Right atrium auricular region (tissue), 2 donors: ENCODE measurements at places on chromosomes 7 and 10. TPM values are rescaled to one million over a fixed set of nuclear protein-coding genes. Genes with fewer than 3 reads are reported as not detected.
A peak's percentile ranks its signal among the peaks of the same experiment; 100 is the strongest.

- DNase-seq = no peak
Observed at GRCh38 chr7:50119815-50120637, 27.0 kb upstream of the ZPBP start.

DNA sequence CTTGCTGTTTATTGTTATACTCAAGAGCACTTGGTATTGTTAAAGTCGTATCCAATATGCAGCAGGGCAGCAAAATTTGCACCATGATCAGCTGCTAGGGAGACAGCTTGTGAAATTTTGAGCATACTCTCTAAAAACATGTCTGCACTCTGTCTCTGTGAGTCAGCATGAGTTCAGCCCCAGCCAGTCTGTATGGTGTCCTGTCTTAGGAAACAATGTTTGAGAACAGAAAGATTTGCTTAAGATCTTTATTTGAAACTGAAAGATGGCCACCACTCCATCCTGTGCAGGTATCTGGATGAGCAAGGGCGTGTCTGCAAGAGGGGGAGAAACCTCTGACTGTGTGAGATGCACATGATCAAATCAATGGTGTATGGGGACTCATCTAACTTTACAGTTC lies 97.1 kb downstream of the GNAI1 start:
- no peak for DNase-seq

DNA sequence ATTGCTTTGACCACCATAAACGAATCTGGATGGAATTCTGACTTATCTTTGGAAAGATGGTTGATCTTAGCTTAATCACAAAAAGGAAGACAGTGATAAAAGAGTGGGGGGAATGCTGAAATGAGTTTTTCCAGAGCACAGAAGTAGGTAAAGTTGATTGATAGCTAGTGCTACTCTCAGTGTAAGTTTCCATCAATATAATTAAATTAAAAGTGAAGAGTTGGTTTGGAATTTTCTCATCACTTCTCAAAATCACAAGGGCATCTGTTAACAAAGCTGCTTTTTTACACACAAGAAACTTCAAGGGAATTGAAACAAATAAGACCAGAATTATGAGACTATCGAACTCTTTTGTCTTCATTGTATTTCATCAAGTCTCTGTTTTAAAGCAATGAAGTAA lies 1217.3 kb downstream of the REEP3 start:
- DNase-seq = no peak

Gene INHBA
- 4.0 TPM for total RNA-seq

DNA sequence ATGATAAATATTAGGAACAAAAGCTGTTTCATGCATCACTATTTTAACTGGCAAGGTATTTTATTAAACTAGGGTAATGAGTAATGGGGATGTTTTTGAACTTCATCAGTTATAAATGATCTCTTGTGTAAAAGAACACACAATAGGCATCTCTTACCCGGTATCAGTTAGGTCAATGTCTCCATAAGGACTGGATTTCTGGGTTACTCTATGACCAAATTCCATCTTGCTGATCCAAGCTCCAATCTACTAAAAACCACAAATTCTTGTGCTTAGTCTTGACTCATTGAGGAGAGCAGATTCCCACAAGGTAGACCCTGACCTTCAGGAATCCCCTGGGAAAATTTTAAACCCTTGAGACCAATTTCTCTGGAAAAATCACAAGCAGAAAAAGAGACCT lies 1167.7 kb downstream of the XPNPEP1 start:
- DNase-seq = no peak

DNA sequence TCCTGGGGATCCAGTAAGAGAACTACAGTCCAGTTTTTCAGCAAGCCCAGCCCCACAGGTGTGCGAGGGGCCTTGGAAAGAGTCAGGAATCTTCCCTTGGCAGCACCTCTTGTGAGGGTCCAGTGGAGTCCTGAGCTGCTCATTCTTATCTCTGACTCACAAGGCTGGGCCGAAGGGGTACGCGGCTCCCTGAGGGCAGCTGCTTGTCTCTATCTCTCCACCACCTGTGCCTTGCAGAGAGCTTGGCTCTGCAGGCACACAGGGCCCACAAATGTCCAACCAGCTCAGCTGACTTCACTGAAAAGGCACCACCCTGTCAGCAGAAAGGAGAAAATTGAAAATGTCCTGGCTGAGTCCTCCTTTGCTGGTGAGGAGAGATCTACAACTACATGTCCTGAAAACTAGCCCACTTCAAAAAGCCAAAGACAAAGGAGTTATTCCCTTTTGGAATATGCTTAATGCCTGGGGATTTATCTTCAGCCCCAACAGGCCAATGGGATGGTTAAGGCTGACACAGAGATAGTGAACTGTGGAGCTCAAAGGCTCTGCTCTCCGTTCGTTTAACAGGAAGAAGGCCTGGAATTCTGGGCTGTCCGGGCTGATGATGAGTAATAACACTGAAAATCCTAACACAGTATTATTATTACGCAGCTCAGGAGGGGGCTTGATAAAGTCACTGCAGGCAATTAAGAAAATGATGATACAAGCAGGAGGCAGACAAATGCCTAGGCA lies 23.4 kb downstream of the UROS start:
- no peak for DNase-seq

DNA sequence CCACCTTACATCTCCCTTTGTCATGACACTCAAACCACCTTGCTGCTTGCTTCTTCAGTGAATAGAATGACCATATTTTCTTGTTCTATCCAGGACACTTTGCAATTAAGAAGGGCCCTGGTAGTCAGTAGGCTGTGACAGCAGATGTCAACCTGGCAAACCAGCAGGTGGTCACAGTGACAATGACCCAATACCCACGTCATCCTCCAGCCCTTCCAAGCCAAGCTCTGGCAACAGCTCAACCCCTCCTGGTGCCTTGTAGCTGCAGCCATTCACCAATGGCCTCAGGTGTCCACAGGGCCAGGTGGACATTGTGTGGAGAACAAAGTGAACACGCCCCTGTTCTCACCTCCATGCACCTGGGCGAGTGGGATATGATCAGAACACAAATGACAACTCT lies 87.6 kb upstream of the MACROH2A2 start:
- peak; percentile 48 for DNase-seq

Gene LRRC18
- not detected for total RNA-seq

DNA sequence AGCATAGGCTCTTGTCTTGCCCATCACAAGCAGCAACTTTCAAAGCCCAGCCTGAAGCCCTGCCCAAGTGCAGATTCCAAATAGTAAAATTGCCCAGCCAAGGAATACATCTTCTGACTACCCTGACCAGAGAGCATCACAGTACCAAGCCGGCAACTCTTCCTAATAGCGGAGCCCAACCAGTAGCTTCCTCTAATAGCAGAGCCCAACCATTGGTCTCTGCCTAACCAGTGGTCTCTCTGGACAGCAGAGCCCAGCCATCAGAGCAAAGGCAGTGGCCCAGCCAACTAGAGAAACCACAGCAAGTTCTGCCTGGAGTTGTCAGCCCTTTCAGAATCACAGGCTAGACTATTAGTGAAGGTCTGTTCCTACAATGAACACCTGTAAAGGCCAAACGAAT lies 285.6 kb downstream of the HGF start:
- DNase-seq = peak; percentile 74

GRCh38 chr7:131517218-131517923 lies 39.1 kb downstream of the PODXL start:
- no peak for DNase-seq

GRCh38 chr10:53716156-53716555 lies 943.6 kb upstream of the MBL2 start:
- DNase-seq = no peak

GRCh38 chr7:47407821-47408674 lies 173.9 kb downstream of the TNS3 start:
- no peak for DNase-seq

GRCh38 chr10:45809837-45810236 lies 37.5 kb downstream of the AGAP4 start:
- DNase-seq = no peak

Gene HIP1
- 12.2 TPM for total RNA-seq

GRCh38 chr10:133257489-133258065 lies 19.1 kb downstream of the ADAM8 start:
- peak; percentile 79 for DNase-seq

DNA sequence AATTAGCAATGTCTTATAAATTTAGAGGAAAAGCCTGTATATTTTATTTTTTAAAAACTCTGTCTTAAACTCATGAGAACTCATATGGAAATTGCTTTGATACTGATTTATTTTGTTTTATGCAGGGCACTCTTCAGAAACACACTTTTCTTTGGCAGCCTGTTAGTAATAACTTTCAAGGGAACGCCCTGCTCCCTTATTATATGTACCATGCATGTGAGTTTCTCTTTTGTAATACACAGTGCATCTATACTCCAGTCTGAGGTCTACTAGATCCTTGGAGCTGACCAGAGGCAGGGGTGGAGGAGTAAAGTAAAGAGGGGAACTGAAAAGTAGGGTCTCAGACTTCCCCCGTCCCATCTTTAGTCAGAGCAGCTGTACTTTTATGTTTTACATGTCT lies 40.2 kb downstream of the GPR85 start:
- DNase-seq = no peak

GRCh38 chr10:45180946-45181875 lies 134.2 kb downstream of the OR13A1 start:
- no peak for DNase-seq

DNA sequence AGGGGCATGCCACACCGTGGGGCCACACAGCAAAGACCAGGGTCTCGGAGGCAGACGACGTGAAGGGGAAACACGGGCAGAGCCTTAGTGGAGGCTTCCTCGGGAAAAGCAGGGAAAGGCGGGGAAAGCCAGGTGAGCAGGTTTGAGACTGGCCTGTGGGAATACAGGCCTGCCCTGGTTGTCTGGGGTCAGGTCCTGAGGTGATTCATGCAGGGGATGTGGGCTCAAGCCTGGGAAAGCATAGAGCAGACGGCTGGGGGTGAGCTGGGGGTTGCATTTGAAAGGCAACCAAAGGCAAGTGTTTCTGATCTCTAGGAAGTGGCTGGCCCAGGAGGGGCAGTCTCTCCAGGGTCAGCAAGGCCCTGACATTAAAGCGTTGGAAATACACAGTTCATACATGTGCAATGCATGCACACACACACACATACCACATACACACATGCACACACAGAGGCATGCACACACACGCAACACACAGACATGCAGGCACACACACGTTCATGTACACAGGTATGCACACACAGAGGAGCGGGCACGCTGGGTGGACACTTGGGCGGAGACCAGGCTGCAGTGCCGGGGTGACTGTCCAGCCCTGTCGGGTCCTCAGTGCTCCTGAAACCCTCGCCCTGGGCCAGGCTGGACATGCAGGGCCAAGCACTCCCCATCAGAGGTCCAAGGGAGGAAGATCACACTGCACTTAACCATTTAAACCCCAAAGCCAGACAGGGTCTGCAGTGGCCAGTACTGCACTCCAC lies 51.8 kb downstream of the DPYSL4 start:
- no peak for DNase-seq

- DNase-seq = no peak
Observed at GRCh38 chr10:68121020-68121743, 11.9 kb downstream of the MYPN start.

DNA sequence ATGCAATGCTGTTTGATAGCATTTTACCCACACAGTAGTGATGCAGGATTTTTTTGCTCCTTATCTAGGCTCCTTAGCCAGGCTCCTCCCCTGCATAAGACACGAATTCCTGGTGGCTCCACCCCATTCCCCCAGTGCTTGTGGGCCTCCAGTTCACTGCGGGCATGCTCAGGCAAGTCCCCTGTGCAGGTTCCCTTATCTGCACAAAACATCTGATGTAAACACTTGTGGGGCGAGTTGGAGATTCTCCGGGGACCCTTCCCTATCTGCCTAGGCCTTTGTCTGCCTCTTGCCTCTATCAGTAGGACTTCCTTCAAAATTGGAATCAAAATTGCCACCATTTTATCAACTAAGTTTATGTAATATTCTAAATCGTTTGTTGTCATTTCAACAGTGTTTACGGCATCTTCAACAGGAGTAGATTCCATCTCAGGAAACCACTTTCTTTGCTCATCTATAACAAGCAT lies 5.4 kb upstream of the STK17A start:
- no peak for DNase-seq

GRCh38 chr7:134449680-134450079 lies 9.2 kb downstream of the AKR1B1 start:
- DNase-seq = peak; percentile 40

DNA sequence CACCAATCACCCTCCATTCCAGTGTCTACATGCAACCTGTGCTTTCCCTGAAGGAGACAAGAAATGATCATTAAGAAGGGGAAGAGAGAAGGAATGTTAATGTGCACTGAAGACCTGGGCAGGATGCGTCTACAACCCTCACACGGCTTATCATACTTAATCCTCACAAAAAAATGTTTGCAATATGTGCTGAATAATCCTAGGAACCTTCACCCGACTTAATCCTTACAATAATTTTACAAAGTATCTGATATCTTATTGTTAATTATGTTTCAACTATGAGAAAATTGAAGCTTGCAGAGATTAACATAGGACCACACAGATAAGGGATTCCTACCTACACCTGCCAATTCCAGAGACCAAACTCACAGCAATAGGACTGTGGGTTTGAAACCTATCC lies 145.1 kb upstream of the NOBOX start:
- DNase-seq = no peak

Gene PLEKHS1
- not detected for total RNA-seq

GRCh38 chr10:96638696-96639095 lies 51.9 kb upstream of the TM9SF3 start:
- no peak for DNase-seq

GRCh38 chr10:932589-932988 lies 1.1 kb upstream of the LARP4B start:
- no peak for DNase-seq

GRCh38 chr10:52276986-52277385 lies 37.1 kb upstream of the DKK1 start:
- no peak for DNase-seq

Gene AGBL3
- total RNA-seq = 0.67 TPM

Gene ZNF804B
- total RNA-seq = 0.20 TPM

Gene COBL
- 31.4 TPM for total RNA-seq

DNA sequence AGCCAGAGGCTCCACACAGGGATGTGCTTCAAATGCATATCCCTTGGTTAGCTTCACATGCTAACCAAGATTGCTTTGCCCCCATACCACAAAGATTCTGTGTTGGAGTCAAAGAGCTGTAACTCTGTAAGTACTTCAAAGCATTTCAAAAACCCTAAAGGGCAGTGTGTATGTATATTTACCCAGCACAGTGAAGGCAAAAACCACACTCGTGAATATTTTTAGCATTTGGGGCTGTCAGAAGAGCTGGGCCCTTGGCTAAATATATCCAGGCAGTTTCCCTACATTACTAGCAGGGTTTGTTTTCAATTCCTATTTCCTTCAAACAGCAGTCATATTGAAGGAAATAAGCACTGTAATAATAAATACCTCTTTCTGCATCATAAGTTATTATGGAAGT lies 84.2 kb upstream of the STEAP1B start:
- no peak for DNase-seq
